ENCODE measurements at places on chromosomes 5 and 9. TPM values are rescaled to one million over a fixed set of nuclear protein-coding genes. Genes with fewer than 3 reads are reported as not detected.

- peak; percentile 62 for DNase-seq
Observed at GRCh38 chr5:14153932-14154731, 11.0 kb downstream of the TRIO start.

SHOC1 gene
- 0.35 TPM for polyA plus RNA-seq

DENND1A gene
- polyA plus RNA-seq = 9.6 TPM

DNA sequence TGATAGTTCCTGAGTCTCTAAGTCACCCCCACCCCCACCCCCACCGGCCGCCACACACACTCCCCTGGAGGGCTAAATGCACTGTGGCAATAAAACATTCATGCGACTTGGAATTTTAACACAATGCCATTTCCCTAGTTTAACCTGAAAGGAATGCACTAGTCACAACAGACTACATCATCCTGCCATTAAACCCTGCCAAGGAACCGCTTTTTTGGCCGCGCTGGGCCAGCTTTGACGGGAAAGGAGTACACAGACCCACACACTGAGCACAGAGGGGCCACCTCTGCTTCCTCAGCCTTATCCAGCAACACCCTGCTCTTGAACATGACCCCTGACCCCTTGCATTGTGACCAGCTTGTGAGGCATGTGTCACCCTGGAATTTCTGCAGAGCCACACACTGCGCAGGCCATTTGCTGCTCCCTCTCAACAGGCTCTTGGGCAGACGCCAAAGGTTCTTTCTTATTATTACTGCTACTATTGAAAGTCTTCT, 165.3 kb downstream of the BNC2 start:
- DNase-seq = peak; percentile 80

RNF183 gene
- polyA plus RNA-seq = 0.67 TPM

DNA sequence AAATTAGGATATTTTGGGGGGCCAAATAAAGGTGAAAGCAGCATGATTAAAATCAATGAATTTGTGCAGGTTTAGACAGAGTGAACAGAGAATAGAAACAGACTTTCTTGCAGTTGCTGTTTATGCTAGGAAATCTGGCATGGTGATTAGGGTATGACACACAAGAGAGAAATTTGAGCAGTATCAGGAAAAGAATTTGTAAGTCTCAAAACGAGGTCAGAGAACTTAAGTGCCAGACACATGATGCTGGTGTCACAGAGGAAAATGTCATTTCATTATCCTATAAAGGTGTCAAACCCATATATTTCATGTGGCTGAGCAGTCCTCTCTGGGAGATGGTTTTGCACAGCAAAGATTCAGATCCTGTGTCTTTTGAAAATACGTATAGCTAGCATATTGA, 15.7 kb downstream of the LVRN start:
- no peak for DNase-seq

DNA sequence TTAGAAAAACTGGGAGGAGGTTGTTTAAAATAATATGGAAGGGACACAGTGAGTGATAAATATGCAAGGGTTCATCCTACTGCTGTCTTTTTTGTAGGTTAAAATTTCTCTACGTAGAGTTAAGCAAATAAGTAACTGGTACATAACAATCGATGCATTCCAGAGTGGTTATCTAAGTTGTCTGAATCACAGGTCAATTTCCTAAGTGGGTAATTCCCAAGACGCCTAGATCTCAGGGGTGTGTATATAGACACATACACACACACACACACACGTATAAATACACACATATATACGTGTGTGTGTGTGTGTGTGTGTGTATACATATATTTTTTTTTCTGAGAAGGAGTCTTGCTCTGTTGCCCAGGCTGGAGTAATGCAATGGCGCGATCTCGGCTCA, 22.3 kb downstream of the CAAP1 start:
- no peak for DNase-seq

DNA sequence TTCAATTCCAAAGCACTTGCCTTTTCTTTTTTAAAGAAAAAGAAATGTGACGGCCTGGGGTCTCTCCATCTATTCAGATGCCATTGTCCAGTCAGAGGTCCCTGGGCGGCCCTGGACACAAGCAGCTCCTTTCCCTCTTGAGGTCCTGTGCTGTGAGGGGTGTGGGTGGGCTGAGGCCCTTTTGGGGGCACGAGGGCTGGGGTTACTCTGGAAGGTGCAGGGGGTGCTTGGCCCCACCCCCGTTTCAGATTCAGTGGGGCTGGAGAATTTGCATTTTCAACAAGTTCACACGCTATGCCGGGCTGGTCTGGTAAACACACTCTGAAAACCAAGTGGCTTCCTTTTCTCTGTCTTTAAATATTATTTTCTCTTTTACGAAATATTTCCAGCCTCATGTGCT, 91.4 kb upstream of the PHYKPL start:
- no peak for DNase-seq

PCDHB6 gene
- 3.0 TPM for polyA plus RNA-seq

ACOT12 gene
- polyA plus RNA-seq = 0.25 TPM

DNA sequence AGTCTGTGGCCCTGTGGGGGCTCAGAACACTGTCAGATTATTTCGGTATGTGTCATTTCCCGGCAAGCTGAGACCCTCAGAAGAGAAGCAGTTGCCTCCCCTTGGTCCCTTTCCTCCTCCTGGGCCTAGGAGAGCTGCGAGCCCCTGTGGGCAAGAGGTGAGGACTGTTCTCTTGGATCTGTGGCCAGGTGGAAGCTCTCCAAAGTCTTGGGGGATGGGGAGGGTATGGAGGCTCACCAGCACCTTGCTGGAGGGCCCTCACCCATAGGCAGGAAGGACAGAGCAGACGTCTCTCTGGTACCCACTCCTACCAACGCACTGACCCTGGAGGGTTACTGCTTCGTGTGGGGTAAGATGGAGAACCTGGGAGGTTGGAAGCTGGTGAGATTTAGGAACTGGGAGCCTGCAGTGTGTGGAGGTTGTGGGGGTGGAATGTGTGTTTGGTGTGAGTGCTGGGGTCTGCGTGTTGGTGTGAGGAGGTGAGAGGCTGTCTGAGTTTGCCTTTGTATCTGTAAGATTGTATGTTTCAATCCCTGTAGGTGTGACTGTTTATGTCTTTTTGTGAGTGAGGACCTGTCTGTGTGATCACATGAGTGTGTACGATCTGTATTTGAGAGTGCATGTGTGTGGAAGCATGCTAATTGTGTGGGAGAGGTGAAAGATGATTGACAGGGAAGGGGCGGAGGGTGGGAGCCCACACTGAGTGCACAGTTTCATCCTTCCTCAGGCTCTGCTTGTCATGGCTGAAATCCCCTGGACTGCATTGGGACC, 52.4 kb upstream of the PSD2 start:
- DNase-seq = no peak

FRRS1L gene
- 2.9 TPM for polyA plus RNA-seq

GRCh38 chr5:174692381-174692780, 32.0 kb upstream of the MSX2 start:
- DNase-seq = no peak

FGD3 gene
- 10.3 TPM for polyA plus RNA-seq

GRCh38 chr5:147287110-147287509, 52.3 kb downstream of the STK32A start:
- no peak for DNase-seq

DNA sequence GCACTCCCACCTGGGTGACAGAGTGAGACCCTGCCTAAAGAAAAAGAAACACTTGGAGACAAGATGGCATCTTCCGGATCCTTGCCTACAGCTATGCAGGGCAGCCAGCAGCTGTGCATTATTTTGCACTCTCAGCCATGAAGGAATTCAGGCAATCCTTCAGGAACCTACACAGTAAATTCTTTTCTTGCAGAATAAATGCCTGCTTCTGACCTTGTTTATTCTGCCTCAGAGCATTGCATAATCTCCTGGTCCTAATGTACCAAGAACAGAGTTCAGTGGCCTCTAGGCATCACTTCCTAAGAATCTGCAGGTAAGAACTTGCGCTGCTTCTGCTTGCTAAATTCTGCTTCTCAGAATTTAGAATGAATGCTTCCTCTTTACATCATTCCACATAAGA, 16.8 kb downstream of the GLDC start:
- no peak for DNase-seq

PCA3 gene
- polyA plus RNA-seq = 0.29 TPM

- DNase-seq = no peak
Observed at GRCh38 chr5:87154191-87154590, 113.5 kb upstream of the RASA1 start.

- DNase-seq = no peak
Observed at GRCh38 chr9:68998385-68998784, 15.5 kb downstream of the PRKACG start.

- DNase-seq = no peak
Observed at GRCh38 chr5:137627706-137628105, 108.2 kb downstream of the KLHL3 start.

BTNL8 gene
- 1.1 TPM for polyA plus RNA-seq

- no peak for DNase-seq
Observed at GRCh38 chr5:60540856-60541805, 158.8 kb downstream of the DEPDC1B start.

DNA sequence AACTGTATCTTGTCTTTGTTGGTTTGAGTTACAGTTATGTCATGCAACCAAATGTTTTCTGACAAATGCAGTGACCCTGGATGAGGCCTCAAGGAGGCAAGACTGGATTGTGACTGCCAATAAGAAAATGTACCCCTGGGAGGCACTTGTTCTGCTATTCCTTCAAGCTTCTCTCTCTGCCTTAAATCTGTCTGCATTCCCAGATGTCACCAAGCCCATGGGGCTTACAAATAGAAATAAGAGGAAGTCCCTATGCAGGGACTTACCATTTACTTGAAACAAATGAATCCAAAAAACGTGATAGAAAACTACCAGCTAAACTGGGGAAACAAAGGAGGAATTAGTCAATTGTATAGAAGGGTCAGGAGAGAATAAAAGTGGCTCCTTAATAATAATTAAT, 8.2 kb upstream of the PARP8 start:
- no peak for DNase-seq

- DNase-seq = no peak
Observed at GRCh38 chr9:109424618-109425017, 73.5 kb downstream of the PTPN3 start.

- no peak for DNase-seq
Observed at GRCh38 chr5:72040513-72040912, 66.8 kb upstream of the MAP1B start.

GRCh38 chr9:85016384-85017006, 347.0 kb downstream of the NTRK2 start:
- DNase-seq = no peak

- no peak for DNase-seq
Observed at GRCh38 chr9:106962122-106962521, 99.2 kb downstream of the ZNF462 start.

- DNase-seq = peak; percentile 55
Observed at GRCh38 chr5:107519900-107520354, 150.8 kb downstream of the EFNA5 start.

CRB2 gene
- polyA plus RNA-seq = 0.64 TPM

DNA sequence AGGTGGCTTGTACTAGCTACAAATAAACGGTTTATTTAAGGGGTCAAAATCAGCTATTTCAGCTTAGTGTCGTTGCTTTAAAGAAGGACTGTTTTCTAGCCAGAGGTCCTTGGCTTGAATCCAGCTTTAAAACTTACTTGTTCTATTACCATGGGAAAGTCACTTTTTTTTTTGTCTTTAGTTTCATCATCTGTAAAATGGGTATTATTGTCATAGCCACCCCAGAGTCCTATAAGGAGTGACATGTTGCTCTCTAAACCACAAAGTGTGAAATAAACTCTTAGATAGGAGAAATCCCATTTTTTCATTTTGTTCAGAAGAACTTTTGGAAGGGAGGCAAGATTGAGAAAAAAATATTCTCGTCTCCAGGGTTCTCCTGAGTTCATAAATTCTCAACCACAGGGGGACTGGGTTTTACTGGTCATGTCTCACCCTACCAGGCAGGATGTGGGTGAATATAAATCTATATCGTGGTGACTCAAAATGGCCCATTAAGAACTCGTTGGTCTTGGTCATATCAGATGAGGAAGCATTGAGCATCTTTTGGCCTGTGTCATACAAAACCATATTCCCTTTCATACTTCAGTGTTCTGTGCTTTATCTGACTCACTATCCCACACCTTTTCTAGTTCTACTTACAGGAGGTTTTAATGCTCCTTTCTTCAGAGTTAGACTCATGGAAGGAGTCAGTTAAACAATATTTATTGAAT, 202.7 kb upstream of the NR3C1 start:
- DNase-seq = no peak

FREM1 gene
- 104 TPM for polyA plus RNA-seq

IRGM gene
- polyA plus RNA-seq = 1.0 TPM

- peak; percentile 24 for DNase-seq
Observed at GRCh38 chr5:54895816-54896341, 89.5 kb downstream of the ESM1 start.

DNA sequence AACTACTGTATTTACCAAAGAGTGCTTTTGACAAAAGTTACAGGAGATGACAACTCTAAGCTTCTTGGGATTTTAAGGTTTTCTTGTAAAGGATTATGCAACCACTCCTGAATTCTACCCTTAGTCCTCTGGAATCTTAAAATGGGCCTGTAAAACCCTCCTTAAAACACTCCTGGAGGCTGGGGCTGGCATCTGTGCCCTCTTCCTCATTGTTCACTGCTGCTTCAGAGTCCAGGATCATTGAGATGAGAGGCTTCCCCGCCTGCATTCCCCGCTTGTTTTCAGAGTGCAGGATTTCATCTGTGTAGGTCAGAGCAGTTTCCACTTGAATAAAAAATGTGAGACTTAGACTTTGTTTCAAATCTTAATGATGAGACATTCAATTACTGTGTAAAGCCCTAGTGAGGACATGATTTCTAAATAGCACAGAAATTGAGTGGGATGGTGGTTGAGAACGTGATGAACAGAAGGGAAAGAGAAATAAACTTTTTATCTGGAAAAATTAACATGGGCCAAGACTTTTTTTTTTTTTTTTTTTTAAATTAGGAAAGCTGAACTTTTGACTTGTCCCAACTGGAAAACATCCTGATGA, 40.4 kb downstream of the PCSK5 start:
- DNase-seq = no peak

Data from right lung (tissue), 10 donors.